ENCODE measurements at places on chromosomes 16 and 17.

- no peak for DNase-seq
These were observed 161.7 kb upstream of the SOX9 start for GRCh38 chr17:71959154-71959553.

DNA sequence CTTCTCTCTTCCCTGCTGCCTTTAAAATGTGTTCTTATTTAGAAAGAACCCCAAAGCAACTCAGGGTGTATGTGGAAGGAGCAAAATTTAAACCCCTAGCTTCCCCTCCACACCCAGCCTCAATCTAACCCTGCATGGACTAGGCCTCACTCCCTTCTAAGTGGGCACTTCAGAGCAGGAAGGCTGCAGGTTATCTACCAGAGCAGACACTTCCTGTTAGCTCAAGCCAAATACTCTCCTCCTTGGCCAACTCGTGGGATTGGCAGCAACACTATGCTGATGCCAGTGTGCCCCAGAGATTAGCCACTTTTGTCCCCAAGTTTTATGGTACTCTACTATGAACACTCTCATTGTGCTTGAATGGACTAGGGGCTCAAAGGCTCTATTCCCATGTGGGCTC is 35.6 kb downstream of the CCDC42 start:
- no peak for DNase-seq

- no peak for DNase-seq
These were observed 4.8 kb upstream of the SP6 start for GRCh38 chr17:47855737-47856136.

GRCh38 chr17:2800367-2800766 is 4.1 kb downstream of the RAP1GAP2 start:
- no peak for DNase-seq
